Pulmonary artery endothelial cell (primary cell): ENCODE measurements at places on chromosomes 1 and 21. TPM values are rescaled to one million over a fixed set of nuclear protein-coding genes. Genes with fewer than 3 reads are reported as not detected.

SLC44A5 gene
- 3.0 and 13.3 TPM in 2 replicates for total RNA-seq

TBX19 gene
- total RNA-seq, result 0.40 and 0.74 TPM in 2 replicates

DNA sequence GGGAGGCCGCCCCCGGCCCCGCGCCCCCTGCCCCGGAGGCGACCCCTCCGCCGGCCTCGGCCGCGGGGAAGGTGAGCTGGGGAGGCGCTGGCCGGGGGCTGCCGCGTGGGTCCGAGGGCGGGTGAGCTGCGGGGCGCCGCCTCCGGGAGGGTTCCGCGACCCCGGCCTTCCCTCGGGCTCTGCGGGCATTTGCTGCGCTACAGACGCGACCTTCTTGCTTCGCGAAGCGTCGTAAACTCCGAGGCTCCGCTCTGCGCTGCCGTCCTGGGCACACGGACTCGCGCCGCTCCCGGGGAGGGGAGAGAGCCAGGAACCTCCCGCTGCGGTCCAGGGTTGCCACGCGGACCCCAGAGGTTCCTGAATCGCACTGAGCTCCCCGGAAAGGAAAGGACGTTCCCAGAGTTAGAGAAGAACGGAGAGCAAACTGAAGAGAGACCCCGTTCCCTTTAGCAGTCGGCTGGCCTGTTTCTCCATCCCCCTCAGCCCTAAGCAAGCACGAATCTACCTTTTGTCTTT is 345 bp downstream of the SLX9 start:
- no peak for DNase-seq

GRCh38 chr1:54157401-54157800 is 4.6 kb upstream of the CDCP2 start:
- DNase-seq, result no peak

GRCh38 chr1:103477101-103477500 is 48.4 kb upstream of the RNPC3 start:
- no peak for DNase-seq

DNA sequence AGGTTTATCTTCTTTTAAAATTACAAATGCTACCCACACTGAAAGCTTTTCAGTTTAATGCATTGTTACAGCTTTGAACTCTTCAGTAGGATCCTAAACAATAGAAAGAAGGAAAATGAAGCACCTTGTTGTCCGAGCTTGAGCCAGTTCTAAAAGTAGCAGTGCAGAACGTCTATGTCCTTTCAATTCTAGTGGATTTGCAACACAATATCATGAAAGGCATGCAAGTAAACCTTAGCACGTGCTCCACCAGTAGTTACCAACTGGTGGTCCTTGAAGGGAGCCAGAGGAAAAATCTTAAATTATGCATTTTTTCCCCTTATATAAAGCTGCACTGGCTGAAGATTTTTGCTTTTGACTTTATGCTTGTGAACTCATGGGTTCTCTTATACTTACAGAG is 208.2 kb downstream of the NFIA start:
- no peak for DNase-seq
